ENCODE measurements at places on chromosomes 6 and 20.

DNA sequence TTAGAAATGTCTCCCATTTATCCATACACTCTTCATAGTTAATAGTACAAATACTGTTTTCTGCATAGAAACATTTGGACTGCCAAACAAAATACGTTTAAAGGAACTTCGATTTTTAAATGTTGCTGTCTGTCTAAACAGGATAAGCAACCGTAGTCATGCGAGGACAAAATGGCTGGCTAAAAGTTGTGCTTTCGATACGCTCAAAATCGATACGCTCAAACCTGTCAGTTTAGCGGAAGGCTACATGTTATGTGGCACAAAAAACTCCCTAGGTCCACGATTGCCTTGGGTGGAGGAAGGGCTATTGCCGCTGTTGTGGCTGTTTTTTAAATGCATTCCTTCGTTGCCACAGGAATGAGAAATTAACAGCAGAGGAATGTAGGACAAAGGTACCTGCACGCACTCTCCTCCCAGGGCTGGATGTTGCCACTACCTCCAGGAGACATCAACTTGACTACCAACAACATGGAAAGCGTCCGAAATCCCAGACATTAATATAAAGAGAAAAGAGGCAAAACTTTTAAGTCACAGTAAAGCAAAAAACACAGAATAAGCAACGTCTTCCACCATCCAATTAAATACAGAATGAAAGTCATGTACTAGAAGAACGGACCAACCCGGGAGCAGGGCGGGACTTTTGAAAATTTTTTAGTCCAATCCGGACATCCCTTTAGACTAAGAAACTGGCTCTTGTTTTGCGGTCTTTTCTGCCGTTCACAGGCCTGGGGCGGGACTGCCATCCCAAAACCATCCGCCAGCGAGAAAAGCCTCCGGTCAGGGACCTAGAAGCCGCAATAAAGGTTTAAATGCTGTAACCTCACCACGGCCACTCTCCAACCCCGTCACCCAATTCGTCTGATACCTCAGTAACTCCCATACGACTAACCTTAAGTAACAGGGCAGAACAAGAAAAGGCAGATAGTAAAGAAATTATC is 32.2 kb upstream of the HFE start:
- DNase-seq: peak; percentile 82

DNA sequence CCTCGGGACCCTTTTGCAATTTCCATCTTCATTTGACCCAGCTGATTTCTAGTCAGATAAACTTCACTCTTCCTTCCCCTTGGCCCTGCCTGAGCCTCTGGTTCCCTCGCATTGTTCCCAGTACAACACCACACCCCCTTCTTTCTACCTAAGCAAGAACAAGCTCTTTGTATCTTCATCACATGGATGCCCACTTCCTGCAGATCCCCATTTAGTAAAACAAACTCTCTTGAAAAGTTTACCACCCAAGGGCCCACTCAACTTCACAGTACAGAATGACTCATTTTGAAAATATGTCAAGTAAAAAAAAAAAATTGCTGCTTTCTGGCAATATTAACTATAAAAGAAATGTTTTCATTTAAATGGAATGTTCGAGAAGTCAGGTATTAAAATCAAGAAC is 5.2 kb downstream of the FAXC start:
- DNase-seq: no peak

- no peak for DNase-seq
Observed at GRCh38 chr6:136228814-136229213, 21.3 kb downstream of the MTFR2 start.

DNA sequence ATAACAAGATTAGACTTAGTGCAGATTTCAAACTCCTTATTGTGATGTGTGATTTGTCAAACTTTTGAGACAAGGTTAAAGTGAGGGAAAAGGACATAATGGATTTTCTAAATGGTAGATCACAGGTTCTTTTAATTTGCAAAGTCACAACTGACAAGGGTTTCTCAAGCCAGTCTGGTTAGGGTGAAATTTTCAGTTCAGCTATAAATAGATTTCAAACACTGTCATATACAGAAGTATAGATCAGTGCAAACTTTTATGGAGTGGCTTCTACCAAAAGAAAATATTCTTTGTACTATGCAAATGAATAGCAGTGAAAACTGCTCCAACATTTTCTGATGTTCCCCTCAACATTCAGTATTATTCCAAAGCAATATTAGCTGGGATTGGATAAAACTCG is 337.1 kb upstream of the MAN1A1 start:
- no peak for DNase-seq

- no peak for DNase-seq
Observed at GRCh38 chr20:16556301-16556700, 16.9 kb downstream of the KIF16B start.

GRCh38 chr6:44867571-44868334 is 460.4 kb upstream of the RUNX2 start:
- no peak for DNase-seq

DNA sequence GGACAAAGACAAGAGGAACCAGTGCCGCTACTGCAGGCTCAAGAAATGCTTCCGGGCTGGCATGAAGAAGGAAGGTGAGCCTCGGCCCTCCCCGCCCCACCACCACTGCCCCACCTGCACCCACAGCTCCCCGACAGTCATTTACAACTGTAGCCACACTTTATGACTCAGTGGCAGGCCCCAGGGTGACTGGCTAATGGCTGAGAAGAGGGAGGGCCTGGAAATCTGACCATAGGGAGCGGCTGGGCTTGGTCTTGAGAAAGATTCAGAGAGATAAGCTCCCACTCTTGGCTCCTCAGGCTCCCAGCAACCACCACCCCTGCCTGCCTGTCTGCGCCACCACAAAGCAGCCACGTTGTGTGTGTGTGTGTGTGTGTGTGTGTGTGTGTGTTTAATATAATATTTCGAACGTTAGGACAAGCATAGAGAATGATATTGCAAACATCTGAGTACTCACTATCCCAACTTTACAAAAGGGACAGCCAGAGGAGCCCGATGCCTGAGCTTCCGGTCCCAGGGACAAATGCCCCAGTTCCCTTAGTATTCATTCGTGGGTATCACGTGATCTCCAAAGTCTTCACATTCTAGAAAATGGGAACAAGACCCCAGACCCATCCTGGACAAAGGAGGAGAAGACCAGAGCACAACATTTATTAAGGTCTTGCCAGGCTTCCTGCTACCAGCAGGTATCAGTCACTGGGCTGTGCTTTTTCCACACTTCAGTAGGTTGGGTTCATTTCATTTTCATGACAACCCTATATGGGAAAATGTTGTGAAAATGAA is 52.1 kb downstream of the HNF4A start:
- no peak for DNase-seq

GRCh38 chr20:45993197-45993951 is 15.3 kb upstream of the MMP9 start:
- DNase-seq: no peak

GRCh38 chr6:22083119-22083518 is 213.7 kb downstream of the PRL start:
- no peak for DNase-seq

DNA sequence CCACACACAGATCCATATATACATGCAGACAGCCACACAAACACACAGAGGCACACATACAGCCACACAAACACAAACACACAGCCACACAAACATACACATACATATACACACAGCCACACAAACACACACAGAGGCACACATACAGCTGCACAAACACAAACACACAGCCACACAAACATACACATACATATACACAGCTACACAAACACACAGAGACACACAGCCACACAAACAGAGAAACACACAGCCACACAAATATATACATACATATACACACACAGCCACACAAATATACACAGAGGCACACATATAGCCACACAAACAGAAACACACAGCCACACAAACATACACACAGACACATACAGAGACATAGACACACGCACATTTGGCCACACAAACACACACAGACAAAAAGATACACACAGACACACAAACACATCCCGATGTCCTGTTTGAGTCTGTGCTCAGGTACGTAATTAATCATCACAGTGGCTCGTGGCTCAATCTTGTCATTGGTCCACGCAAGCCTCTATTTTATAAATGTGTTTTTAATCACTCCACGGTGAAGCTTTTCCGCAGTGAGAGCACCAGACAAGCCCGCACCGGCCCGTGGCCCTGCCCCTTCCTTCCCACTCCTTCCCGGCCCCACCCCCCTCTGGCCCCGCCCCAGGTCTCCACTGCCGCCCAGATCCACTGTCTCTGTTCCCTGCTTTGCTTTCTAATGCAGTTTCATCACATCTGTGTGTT is 135.3 kb downstream of the CDH4 start:
- no peak for DNase-seq

DNA sequence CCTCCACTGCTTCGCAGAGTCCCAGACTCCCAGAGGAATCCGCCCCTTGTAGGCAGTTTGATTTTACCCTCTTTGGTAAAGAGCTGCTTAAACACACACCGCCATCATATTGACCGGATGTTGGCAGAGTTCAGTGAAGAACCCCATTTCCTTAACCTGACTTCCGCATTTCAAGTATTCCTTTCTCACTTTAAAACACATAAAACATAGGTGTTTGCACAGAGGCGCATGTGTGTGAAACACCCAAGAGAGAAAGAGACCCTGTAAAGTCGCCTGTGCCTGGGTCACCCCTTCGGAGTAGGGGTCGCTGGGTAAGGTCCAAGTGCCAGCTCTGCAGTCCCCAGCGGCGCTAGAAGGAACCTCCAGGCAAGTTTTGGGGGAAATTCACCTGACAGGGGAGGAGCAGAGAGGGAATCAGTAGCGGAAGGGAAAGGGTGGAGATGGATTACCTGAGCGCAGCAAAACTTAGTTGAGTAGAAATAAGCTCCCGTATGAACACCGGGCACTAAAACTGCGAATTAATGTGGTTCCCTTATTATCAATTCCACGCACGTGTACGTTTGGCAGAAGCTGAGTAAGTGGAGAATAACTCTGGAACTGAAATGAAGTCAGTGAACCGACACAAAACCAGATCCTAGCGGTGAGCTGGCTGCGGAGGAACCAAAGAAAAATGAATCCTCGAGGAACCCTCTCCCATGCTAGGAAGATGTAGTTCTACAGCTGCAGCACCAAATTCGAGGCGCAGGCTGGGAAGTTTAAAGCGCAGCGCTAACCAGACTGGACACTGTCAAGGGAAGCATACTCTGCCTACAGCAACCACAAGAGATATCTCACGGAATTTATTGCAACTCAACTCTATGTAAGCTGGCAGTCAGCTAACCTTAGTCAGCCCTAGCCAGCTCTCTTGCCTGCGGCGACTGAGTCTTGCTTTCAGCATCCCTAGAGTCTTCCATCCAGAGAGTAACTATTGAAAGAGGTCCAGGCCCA is 3.5 kb upstream of the HTR1B start:
- DNase-seq: no peak

- no peak for DNase-seq
Observed at GRCh38 chr20:15986690-15987089, 586.6 kb downstream of the KIF16B start.

DNA sequence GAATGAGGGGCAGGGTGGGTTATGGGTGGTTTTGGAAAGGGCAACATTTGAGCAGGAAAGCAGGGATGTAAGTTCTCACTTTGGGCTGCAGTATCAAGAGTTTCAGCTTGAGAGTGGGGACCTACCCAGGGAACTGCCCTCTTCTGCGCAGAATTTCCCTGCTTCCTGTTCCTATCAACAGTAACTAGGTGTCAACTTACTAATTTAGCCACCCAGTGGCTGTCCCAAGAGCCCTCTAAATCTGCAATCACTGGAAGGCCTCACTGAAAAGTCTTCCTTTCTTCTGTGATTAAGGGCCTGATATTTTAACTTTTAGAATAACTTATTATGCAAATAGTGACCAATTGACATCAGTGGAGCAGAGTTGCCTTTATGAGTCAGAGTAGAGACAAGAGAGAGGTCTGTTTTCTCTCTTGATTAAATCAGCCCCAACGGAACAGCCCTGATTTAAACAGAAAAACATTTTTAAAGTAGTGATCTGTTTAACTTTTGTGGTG is 118.2 kb upstream of the RIPOR2 start:
- no peak for DNase-seq

- no peak for DNase-seq
Observed at GRCh38 chr20:50188879-50189680, 1.6 kb upstream of the CEBPB start.

DNA sequence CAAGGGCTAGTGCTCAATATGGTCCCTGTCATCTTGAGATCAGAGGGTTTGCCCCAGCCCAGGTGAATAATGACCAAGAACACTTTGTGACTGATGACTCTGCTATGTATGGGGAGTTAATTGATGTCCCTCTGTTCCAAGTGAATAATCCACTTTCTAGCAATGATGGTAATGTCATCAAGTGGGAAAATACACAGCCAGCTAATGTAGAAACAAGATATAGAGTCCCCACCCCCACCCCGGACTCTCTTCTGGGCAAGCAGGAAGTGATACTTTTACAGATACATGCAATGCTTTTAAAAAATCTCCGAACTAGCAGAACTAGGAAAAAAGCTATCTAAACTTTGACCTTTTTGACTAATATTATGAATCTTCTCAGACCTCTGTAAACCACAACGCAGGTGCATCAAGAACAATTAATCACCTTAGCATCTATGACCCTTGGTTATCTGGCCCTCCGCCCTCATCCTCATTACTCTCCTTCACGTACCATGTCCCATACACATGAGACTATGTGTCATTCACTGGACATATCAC is 30.5 kb downstream of the CNR1 start:
- DNase-seq: no peak
